Renal cortical epithelial cell (primary cell): ENCODE measurements at places on chromosomes 12 and 14. TPM values are rescaled to one million over a fixed set of nuclear protein-coding genes. Genes with fewer than 3 reads are reported as not detected.

GRCh38 chr12:113594967-113595366 lies 123.3 kb upstream of the LHX5 start:
- no peak for DNase-seq

DNA sequence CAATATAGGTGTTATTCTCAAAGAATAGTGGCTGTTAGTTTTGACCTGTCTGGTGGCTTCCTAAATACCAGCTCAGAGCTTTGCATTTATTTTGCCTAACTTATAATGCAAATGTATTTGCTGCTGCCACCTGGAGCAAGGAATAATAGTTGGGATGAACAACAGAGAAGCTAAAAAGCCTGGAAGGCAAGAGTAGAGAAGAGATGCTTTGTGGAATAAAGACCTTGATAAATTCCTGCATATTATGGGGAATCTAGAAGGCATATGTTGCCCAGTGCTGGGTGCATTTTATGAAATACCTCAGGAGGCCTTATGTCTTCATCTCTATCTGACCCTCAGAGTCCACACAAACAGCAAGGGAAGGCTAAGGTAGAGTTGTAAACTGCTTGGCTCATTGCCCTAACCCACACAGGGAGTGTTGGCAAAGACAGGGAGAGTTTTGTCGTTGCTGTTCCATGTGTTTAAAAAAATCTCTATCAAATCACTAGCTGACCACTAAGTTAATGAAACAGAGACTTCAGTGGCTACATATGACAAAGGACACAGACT lies 53.7 kb upstream of the SCAF11 start:
- DNase-seq: no peak

GRCh38 chr12:40959041-40959440 lies 229.1 kb upstream of the PDZRN4 start:
- DNase-seq: no peak

GRCh38 chr12:50111395-50111692 lies 692 bp upstream of the COX14 start:
- no peak for DNase-seq

DNA sequence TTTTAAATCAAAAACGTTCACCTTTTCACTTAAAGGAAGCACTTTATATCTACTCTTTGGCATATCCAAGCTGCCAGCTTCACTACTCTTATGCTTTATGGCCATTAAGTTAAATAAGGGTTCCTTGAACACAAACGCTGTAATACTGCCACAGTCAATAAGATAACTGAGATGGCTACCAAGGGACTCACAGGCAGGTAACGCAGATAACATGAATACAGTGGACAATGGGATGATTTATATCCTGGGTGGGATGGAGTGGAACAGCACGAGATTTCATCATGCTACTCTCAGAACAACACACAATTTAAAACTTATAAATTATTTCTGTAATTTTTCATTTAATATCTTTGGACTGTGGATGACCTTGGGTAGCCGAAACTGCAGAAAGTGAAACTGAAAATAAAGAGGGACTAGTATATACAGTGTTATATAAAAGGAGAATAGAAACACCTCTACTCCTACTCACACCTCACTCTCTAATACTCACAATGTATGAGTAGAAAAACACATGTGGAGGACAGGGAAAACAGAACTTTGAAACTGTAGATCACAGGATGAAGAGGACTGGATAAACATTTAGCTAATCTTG lies 367.3 kb downstream of the C12orf50 start:
- peak; percentile 42 for DNase-seq

DNA sequence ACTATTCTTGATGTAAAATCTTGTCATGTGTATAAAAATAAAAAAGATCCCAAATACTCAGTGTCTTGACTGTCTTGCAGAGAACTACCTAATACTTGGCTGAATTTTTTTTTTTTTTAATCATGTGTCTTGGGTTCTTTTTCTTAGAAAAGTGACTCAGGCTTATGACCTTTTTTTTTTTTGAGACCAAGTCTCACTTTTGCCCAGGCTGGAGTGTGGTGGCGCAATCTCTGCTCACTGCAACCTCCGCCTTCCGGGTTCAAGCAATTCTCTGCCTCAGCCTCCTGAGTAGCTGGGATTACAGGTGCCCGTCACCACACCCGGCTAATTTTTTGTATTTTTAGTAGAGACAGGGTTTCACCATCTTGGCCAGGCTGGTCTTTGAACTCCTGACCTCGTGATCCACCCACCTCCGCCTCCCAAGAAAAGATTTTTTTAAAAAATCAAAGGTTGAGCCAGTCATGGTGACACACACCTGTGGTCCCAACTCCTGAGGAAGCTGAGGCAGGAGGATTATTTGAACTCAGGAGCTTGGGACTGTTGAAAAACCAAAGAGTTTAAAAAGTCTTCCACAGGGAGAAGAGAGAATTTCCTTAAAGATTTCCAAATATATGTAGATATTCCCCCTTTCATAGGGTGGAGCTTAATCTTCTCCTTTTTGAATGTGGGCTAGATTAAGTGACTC lies 17.7 kb upstream of the TDG start:
- no peak for DNase-seq

DNA sequence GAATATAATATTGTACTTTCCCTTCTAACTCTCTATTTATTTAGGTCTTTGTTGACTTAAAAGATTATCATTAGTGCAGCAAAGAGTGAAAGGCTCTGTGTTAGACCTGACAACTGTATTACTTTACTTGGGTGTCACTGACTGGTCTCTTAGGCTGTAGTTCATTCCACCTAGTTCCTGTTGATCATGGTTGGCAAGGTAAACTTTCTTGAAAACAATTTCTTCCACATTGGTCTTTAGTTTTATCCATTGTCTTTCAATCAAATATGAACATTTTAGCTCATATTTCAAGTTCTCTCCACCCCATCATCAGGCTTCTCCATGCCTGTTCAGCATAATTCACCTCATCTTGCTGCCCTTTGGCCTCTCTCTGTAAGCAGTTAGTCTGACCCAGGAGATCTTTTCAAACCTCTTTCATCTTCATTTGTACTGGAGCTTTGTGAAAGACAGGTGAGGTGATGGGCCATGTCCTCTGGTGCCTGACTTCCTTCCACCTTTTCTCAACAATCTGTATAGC lies 32.1 kb upstream of the PPM1H start:
- no peak for DNase-seq

- DNase-seq: peak; percentile 59
These were observed 206.4 kb downstream of the CRADD start for GRCh38 chr12:93883436-93884154.

GRCh38 chr14:41350476-41350875 lies 256.2 kb upstream of the LRFN5 start:
- no peak for DNase-seq

- peak; percentile 82 for DNase-seq
These were observed 151.5 kb upstream of the SLC38A2 start for GRCh38 chr12:46523863-46524770.

GRCh38 chr14:101819251-101819990 lies 57.9 kb downstream of the PPP2R5C start:
- no peak for DNase-seq

- peak; percentile 4 for DNase-seq
These were observed 47.6 kb downstream of the MYBPC1 start for GRCh38 chr12:101642115-101643067.

DNA sequence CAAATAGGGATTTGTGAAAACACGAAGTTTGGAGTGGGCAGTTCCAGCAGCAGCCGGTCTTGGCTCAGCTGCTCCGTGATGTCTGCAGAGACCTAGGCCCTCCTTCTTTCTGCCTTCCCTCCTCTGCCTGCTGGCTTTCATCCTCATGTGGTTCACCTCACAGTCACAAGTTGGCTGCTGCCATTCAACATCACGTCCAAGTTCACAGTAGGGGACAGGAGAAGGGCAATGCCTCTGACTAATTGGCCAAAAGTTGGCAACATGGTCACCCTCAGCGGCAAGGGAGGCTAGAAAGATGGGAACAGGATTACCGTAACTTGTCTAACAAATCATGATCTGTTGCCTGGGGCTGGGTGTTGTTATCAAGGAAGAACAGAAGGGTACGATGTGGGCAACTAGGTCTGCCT lies 7.8 kb upstream of the CACNA2D4 start:
- no peak for DNase-seq

GRCh38 chr14:89720741-89721729 lies 233.5 kb downstream of the EFCAB11 start:
- no peak for DNase-seq

DNA sequence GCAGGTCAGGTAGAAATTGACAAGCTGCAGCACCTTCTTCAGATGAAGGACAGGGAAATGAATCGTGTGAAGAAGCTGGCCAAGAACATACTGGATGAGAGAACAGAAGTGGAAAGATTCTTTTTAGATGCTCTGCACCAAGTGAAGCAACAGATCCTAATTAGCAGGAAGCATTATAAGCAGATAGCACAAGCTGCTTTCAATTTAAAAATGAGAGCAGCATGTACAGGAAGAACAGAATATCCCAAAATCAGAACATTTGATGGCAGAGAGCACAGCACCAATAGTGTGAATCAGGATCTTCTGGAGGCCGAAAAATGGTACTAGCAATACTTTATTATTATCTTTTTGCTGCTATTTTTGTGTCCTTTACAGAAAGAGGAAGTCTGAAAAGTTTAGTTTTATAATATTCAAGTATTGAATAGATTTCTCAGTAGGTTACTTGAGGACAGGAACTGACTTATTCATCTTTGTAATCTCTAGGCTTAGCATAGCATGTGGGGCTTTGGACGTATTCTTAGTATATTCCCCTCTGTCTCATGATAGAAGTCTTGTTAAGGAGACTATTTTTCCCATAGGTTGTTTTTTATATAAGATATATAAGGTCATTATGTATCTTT lies 30.8 kb downstream of the BBOF1 start:
- DNase-seq: no peak

DNA sequence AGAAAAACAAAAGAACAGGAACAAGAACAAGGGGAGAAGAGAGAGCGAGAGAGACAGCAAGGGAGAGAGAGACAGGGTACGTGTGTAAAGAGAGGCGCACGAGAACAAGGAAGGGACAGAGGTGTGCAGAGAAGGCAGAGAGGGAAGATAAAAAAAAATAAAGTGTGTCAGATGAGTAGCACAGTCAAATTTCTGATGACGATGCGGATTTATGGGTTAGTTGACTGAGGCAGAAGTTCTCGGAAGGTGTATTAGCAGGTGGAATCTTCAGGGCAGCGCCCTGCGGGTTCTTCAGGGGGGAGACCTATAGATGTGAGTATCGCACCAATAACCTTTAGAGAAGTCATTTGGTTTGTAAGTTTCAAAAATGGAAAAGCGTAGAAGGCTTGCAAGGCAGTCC lies 44.8 kb downstream of the PRKAB1 start:
- DNase-seq: no peak

OR2AP1 gene
- total RNA-seq: not detected in 2 replicates

EDDM3A gene
- not detected in 2 replicates for total RNA-seq

LTB4R2 gene
- 1.9 and 3.6 TPM in 2 replicates for total RNA-seq

MAGOHB gene
- total RNA-seq: 12.3 and 16.7 TPM in 2 replicates
